Right kidney (tissue), 9 donors: ENCODE measurements at places on chromosomes 11 and 22.

GRCh38 chr22:39656495-39657490 lies 86.2 kb downstream of the CACNA1I start:
- DNase-seq: no peak

GRCh38 chr11:1466784-1467183 lies 19.8 kb downstream of the MOB2 start:
- DNase-seq: no peak

DNA sequence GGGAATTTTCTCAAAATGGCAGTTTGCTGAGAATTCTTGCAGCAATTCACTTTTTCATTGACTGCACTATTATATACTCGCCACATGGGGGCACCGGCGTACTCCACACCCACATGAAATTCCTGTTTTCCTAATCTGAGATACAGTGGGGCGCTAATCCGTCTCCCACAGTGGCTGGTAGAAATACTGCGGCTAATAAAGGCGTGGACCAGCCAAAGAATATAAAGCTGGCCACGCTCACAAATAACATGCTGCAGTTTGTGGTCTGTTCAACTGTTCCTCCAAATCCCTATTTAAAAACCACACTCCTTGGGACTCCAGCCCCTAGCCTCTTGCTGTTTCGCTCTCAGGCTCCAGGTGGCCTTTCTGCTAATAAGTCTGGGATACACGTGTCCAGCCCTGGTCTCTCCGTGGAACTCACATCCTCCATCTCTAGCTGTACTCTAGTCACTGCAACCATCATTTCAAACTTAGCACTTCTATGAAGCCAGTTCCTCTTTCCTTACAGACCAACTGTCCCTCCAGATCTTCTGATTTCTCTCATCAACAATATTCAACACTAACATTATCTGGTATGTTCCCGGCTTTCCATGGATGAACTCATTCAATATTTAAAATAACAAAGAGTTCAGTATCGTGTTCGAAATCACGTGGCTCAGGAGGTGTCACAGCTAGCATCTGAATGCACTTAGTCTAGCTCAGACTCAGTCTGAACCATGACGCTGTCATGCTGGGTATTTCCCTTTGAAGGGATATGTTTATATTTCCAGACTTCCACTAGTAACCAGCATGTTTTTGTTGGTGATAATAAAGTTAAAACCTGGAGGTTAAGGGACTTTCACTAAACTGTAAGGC lies 22.0 kb downstream of the TBRG1 start:
- peak; percentile 67 for DNase-seq

- DNase-seq: no peak
Observed at GRCh38 chr22:19520007-19520406, 4.2 kb downstream of the CLDN5 start.

DNA sequence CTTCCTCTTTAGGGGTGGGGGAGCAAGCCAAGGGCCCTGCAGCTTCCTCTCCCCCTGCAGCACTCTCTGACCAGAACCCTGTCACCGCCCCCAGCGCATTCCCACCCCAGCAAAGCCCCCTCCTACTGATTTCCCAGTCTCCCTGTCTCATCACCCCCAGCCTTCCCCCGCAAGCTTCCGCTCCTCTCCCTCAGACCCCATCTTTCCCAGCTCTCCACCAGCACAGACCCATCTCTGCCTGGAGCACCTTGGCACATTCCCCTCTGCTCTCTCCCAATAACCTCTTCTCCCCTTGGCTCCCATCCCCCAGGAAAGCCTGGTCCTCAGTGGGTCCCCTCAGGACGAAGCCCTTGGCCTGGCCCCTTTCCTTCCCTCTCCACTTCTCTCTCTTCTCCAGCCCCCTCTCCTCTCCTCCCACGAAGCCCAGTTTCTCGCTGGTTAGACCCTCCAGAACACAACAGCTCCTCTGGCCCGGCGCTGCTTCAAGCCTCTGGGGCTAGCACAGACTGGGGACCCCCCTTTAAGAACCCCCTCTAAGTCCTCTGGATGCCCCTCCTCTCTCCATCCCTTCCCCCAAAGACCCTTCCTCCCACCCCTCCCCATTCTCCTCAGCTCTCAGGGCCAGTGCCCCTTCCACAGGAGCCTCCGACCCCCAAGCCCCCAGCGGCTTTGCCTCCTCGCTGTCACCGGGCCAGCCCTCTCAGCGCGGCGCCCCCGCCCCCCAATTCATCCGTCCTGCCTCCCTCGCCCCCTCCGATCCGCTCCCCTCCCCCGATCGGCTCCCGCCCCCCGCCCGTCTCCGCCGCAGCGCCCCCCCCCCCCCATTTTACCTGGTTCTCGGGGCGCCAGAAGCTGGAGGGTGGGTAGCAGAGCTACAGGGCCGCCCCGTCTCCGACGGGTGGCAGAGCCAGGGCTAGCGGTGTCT lies 594 bp downstream of the NRXN2 start:
- DNase-seq: no peak

DNA sequence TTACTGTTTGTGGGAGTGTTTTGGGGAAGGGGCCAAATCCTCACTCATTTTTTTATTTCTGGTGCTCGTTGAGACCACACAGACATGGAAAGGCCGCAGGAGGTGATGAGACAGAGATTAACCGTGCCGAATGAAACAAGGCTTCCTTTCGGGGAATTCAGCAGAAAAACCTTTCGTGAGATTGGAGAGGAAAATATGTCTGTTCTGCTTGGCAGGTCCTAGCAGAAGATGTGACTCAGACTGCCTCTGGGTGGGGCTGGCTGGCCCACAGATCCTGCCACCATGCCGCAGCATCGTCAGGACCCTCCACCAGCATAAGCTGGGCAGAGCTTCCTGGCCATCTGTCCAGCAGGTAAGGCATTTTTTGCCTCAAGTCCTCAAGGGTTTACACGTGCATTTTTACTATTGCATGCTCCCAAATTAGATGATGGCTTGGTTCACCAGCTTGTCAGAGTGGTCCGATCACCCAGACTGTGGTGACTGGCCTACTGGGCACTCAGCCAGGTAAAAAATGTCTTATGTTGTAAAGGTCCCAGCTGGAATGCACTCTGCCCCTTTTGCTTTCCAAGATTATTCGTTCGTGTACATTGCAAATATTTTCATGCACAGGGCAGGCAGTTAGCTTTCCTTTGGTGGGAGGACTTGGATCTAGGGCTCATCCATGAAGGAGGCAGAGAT lies 1.5 kb downstream of the DDB2 start:
- peak; percentile 55 for DNase-seq

GRCh38 chr11:14905104-14906033 lies 13.3 kb upstream of the CYP2R1 start:
- DNase-seq: peak; percentile 91

DNA sequence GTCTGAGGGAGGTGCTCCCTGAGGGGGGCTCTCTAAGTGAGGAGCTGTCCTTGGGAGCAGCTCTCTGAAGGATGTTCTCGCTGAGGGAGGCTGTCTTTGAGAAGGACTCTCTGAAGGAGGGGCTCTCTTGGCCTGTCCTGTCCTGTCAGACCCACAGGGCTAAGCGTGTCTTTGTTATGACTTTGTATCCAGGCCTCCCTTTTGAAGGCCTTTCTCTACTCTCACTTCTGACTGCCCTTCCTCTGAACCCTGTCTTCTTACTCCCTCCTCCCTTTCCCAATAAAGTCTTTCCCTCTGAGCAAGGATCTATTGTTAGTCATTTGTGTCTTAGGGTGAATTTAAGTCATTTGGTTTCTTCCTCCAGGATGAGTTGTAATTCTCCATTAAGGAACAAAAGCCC lies 330.1 kb upstream of the PLET1 start:
- DNase-seq: peak; percentile 14

GRCh38 chr11:36598051-36598450 lies at the start of gene RAG2:
Gene RAG2 (minus strand): TSS chr11:36598236. CDS start chr11:36594168, 4,068 bp downstream.
- no peak for DNase-seq

DNA sequence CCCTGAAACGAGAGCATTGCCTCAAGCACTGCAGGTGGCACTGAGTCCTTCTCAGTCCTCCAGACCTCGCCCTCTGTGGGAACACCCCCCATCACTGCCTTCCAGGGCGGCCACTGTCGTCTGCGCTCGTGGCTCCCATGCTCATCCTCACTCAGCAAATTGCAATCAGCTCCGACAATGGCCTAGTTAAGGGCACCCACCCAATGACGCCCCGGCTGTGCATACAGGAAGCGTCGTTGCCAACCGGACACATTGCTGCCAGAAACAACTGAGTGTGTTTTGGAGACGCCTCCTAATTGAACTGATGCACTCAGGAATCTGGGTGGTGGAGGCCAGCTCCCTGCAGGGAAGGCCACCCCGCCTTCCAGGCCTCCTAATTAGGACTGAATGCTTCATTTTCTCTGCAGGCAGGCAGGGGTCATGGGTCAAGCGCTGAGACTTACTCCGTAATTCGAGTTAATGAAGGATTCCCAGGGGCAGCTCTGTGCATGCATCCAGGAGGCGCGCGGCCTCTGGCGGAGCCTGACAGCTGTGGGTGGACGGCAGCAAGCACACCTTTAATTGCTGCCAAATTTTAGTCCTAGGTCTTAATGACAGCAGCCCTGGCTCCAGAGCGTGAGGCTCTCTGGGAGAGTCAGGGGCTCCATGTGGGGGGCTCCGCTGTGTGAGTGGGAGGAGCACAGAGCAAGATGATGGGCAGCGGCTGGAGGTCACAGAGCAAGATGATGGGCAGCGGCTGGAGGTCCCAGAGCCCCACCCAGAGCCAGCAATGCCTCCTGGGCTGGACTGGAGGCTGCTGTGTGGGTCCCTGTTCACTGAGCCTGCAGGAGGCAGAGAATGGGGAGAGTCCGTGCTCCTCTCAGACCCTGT lies 199.0 kb downstream of the BRD1 start:
- DNase-seq: peak; percentile 29

DNA sequence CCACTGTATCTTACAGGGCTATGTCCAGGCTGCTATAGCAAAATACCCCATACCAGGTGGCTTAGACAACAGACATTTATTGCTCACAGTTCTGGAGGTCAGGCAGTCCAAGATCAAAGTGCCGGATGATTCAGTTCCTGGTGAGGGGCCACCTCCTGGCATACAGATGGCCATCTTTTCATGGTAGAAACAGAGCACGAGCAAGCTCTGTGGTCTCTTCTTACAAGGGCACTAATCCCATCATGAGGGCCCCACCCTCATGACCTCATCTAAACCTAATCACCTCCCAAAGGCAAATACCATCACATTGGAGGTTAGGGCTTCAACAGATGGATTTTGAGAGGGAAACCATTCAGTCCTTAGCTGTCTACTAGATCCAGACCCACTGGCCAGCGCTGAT lies 117.4 kb upstream of the NECTIN1 start:
- DNase-seq: no peak

DNA sequence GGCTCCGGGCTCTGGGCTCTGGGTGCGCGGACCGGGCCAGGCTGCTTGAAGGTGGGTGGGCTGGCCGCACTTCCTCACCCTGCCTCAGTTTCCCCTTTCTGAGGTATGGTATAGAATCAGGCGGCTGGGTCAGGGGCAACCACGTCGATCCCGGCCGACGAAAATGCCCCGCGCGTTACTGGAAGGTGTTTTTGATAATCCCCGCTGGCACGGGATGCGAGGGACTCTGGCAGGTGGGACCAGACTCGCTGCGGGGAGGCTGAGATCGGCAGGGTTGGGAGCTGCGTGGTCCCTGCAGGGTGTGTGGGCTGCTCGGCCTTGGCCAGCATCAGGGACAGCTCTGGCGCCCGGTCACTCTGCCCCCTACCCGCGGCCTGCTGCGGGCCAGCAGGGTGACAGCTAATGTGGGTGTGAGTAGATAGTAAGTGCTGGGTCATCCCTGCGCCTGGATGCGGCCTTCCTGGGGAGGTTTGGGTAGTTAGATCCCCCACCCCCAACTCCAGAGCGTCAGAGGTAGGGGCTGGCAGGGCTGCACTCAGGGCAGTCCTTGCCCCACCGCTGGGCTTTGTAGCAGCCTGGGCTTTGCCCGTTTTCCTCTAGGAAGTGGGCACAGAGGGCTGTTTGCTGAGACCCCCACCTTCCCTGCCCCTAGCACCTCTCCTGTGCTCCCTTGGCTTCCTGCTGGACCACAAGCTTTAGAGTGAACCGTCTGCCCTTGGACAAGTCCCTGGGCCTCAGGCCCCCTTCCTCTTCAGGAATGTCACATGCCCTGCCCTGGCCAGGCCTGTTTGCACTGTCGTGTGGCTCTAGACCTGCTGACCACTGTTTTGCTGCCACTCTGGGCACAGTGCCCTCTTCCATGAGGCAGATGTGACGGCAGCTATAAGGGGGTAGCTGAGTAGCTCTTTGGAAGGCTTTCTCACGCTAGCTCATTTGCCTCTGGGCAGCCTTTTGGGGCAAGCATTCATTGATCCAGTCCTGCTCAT lies 579 bp downstream of the TANGO2 start:
- DNase-seq: no peak

DNA sequence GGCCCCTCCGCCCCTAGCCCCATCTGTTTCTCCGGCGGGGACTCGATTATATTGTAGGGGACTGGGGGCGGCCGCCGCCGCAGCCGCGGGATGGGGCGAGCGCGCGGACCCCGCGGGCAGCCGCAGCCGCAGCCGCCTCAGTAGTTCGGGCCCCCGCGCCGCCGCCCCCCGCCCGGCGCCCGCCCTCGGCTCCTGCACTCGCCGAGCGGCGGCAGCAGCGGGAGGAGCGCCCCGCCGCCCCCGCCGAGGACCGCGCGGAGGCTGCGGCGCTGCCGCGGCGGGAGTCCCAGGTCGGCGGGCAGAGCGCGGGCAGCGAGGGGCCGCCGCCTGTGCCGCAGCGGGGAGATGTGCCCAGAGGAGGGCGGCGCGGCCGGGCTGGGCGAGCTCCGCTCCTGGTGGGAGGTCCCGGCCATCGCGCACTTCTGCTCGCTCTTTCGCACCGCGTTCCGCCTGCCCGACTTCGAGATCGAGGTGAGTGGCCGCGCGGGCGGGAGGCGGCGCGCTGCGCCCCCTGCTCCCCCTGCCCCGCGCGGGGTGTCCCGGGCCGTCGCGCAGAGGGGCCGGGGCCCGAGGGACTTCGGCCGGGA lies at the start of gene CECR2:
CECR2 (plus strand) TSS at position 22 of the 587 bp plus-strand sequence; CDS start at position 346, 324 bp downstream.
- peak; percentile 72 for DNase-seq

DNA sequence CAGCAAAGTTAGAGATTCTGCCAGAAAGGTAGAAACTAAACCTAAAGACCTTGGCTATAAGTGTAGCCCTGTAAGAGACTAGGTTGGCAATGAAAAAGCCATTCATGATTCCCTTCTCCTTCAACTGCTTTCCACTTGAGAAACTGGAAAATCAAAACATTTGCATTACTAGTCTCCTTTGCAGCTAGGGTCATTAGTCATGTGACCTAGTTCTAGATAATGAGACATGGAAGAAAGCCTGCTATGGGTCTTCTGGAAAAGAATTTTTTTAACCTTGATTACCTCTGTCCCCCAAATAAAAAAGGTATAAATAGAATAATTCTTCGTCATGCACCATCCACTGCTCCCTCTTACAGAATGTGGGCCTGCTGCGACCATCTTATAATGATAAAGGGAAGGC lies 80.1 kb downstream of the SOX6 start:
- no peak for DNase-seq

GRCh38 chr11:100949443-100949842 lies 180.2 kb downstream of the PGR start:
- DNase-seq: no peak

DNA sequence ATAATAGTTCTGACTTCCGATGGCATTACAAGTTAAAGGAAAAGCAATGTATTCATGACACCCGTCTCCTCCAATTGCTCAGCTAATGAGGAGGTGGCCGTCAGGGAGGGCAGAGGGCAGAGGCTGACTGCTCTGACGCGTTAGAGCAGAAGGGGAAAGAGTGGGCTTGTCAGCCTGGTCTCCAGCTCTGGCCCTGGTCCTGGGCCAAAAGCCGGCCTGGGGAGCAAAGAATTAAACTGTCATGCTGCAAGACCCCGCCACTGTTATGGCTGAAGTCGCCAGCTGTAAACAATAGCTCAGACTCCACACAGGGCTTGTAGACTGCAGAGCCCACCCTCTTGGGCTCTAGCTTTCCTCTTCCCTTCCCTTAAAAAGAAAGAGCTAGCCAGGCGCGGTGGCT lies 119.7 kb downstream of the NAT10 start:
- DNase-seq: no peak
